LHCN-M2 (cell line): ENCODE measurements at places on chromosomes 5 and 9.
A peak's percentile ranks its signal among the peaks of the same experiment; 100 is the strongest.

- peak; percentile 88 for DNase-seq
Measured at GRCh38 chr9:114163517-114163951, 8.2 kb downstream of the COL27A1 start.

GRCh38 chr9:7287065-7287464 is 512.5 kb downstream of the DMAC1 start:
- no peak for DNase-seq

- DNase-seq, result peak; percentile 27
Measured at GRCh38 chr5:56763711-56764466, 51.5 kb upstream of the MAP3K1 start.

GRCh38 chr5:18000744-18001143 is 366.5 kb downstream of the TAF11L14 start:
- no peak for DNase-seq

DNA sequence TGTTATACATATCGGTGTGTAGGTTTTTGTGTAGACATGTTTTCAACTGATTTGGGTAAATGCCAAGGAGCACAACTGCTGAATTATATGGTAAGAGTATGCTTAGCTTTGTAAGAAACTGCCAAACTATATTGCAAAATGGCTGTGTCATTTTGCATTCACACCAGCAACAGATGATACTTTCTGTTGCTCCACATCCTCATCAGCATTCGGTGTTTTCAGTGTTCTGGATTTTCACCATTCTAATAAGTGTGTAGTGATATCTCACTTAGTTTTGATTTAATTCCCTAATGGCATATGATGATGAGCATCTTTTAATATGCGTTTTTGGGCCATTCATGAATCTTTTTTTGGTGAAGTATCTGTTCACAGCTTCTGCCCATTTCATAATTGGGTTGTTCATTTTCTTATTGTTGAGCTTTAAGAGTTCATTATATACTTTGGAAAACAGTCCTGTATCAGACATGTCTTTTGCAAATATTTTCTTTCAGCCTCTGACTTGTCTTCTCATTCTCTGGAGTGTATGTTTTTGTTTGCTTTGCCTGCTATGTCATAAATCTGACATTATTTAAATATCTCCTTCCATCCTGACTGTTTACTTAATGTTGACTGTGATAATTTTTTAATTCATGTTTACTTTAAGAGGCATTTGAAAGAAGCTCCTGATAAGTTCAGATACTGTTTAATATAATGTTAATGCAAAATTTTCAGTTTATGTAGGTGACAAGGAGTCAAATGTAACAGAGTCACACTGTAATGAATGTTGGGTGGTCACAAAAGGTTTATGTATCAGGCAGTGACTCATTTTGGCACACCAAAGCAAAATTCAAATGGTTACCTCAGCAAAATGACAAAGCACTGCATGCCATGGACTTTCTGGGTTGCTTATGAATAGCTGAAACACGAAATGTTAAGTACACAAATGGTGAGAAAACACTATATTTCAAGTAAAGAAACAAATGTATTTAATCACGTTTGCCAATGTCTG is 181.1 kb upstream of the DAB2 start:
- DNase-seq, result peak; percentile 66

DNA sequence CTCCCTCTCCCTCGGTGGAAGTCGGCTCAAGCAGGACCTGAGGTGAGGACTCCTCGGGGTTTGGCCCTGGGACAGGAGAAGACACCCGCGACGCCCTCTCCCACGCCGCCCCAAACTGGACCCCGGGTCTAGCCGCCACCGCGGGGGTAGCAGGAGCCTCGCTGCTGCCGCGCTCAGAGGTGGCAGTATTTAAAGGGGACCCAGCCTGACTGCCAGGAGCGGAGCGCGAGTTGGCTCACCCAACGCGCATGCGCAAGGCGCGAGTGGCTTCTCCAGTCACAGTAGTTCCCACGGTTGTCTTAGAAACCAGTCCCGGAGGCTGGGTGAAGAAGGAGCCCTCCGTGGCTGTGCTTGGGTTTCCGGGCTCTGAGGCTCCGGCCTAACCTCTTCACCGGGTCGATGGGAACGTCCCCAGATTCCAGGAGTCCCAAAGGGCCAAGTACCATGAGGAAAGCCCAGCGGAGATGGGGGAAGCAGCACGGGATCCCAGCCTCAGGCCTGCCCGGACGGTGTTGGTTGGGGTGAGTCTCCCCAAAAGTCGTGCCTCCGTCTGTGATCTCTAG is 477.8 kb downstream of the SPATA31A7 start:
- DNase-seq, result no peak

DNA sequence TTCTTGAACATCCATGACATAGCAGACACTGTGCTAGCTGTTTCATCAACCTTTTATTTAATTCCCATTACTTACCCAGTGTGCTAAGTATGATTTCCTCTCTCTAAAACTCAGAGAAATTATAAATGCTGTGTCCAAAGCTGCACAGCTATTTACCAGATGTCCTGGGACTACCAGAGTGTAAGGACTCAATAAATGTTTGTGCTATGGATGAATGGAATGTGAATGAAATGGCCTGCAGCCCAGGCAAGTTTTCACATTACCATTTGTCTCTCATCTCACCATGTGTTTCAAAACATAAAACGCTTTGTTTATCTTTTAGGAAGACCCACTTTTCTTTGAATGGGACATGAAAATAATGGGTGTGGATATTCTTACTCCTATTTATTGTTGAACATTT is 96.2 kb downstream of the ARHGEF28 start:
- DNase-seq, result no peak

DNA sequence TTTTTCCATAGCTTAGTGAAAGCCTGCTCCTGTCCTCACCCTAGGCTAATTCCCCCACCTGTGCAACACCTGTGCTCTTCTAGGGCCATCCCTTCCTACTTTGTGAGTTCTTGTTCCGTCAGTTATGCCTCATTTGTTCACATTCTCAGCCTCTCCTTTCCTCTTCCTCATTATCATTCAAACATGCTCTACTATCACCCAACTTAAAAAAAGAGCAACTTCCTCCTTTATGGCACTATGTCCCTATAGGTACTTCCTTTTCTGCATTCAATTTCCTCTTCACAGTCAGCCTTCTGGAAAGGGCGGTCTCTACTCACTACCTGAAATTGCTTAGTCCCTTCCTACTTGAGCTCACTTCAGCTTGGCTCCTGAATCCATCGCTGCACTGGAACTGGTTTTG is 111.8 kb upstream of the LHFPL2 start:
- no peak for DNase-seq

- no peak for DNase-seq
Measured at GRCh38 chr5:123783421-123783820, 271.4 kb downstream of the CSNK1G3 start.

GRCh38 chr5:146006470-146007190 is 70.3 kb downstream of the SH3RF2 start:
- no peak for DNase-seq

DNA sequence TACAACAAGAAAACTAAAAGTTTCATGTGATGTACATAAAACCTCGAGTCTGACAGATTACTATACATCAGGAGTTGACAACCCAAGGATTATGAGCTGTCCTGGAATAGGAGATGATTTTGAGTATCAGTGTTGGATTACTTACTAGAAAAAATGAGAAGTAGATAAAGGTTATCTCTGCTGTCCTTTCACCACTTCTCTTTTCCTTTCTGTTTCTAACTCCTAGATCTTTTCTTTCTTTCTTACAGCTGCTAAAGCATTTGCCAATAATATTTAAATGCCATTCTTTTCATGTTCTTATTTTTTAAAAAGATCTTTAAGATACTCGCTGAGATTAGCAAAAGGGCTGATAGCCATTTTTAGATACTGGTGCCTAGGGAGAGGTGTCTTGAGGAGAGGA is 14.8 kb downstream of the RBM27 start:
- no peak for DNase-seq
